ENCODE measurements at places on chromosomes 6 and 20.

GRCh38 chr20:59657459-59658046, 53.2 kb downstream of the PHACTR3 start:
- no peak for DNase-seq

- no peak for DNase-seq
Observed at GRCh38 chr6:57029213-57029612, 17.3 kb upstream of the KIAA1586 start.

DNA sequence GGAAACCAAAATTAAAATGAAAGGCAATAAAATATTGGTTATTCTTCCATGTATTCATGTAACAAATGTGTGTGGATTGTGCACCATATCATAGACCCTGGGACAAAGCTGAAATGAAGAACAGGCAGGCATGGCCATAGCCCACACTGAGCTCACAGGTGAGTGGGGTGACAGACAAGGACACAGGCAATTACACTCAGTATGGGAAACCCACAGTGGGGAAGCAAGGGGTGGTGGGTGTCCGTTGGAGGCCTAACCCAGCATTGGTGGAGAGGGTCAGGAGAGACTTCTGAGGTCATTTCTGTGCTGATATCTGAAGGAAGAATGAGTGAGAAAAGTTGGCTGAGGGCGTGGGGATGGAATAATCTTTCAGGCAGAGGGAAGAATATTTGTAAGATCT, 47.6 kb upstream of the MAP3K4 start:
- DNase-seq: no peak

DNA sequence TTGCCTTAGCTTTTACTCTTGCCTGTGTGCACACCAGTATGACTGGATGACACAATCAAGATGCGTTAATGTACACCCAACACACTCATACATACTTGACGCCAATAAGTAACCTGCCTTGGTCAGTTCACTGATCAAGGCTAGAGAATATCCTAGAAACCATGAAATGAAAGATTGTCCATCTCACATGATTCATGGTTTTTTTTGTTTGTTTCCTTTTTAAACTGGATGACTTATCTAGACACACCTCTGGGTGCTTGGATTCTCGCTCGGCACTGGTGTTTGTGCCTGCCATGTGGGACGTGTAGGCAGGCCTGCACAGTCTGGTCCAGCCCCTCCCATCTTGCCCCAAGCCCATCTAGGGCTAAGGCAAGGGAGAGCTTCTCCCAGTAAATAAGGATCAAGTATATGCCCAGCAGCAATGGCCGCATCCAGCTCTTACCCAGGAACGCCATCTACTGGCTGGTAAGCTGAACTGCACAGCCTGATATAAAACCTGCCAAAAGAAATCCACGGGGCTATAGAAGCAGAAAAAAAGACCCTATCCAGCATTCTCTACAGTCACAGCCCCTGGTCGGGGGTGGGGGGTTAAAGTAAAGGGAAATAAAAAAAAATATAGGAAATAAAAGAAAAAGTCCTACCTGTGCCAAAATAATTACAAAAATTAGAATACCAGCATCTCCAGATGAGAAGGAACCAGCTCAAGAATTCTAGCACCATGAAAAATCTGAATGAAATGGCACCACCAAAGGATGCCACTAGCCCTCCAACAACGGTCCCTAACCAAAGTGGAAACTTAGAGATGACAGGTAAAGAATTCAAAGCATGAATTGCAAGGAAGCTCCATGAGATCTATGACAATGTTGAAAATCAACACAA, 73.3 kb downstream of the OTOR start:
- peak; percentile 9 for DNase-seq

- DNase-seq: no peak
Observed at GRCh38 chr20:36384022-36384619, 78.0 kb downstream of the DLGAP4 start.

Measured in T1000 (cell line).